ENCODE measurements at places on chromosomes 4 and X.

DNA sequence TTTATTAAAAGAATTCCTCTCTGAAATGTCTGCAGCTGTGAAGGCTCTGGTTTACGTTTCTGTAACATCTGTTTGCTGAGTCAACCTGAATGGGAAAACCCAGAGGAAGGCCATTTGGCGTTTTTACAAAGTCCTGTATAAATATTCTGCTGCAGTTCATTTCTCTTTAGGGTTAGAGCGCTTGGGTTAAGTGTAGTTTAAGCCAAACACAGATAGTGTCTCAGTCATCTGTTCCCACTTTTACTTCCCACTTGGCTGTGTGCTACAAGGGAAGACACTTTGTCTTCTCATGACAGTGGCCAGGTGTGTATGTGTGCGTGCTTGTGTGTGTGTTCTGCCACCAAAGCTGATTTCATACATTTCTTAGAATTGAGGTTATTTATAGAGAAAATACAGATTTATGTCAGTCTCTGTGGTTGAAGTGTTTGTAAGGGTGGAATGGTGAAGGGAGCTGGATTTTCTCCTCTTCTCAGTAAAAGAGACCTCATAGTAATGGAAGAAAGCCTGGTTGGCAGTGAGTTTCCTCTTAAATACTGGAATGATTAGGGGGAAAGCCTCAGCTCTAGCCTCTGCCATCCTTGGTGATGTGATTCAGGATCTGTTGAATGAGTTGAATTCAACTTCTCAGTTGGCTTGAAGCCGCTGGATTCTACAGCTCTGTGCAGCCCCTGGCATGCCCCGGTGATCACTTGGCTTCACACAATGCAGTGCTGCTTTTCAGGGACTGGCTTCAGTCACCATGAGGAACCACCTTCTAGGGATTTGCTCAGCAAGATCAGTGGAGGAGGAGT is 50.6 kb downstream of the JADE1 start:
- peak; percentile 93 for DNase-seq

- DNase-seq, result peak; percentile 50
Measured at GRCh38 chrX:46865281-46865680, 28.4 kb downstream of the RP2 start.

GRCh38 chr4:42281324-42282020 is 115.8 kb upstream of the SHISA3 start:
- DNase-seq, result peak; percentile 2

DNA sequence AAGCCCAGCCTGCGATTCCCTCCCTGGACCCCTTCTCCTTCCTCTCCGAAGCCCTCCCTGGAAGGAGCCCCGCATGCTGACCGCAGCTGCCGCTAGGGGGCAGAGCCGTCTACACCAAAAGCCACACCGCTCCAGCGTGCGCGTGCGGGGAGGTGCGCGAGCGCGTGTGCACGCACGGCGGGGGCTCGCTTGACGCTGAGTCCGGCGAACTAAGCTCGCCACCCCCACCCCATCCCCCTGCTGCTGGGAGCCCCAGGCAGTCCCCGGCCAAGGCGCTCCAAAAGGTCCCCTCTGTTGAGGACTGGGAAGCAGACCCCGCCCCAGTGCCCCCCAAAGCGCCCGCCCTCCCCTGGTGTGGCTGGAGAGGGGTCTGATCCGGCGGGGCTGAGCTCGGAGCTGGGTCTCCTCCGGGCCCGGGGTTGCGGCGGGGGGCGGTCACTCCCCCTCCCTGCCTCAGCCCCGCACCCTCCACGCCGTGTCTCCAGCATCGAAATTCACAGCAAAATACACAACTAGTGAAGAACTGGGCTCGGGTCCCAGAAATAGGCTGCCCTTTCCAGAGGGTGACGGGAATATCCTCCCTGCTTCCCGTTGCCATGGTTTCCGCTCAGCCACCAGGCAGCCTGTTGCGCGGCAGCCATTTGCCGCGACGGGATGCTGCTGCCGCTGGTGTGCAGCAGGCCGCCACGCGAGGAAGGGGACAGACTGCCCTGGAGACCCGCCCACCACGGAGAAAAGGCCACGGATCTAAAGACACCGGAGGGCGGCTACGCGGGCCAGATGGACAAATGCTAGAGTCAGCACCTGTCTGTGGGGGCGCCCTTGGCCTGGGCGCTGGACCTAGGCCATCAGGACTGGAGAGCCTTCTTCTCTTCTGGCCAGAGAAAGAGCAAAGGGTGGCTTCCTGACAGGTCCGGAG is 11.2 kb upstream of the CCNQ start:
- DNase-seq, result peak; percentile 73

DNA sequence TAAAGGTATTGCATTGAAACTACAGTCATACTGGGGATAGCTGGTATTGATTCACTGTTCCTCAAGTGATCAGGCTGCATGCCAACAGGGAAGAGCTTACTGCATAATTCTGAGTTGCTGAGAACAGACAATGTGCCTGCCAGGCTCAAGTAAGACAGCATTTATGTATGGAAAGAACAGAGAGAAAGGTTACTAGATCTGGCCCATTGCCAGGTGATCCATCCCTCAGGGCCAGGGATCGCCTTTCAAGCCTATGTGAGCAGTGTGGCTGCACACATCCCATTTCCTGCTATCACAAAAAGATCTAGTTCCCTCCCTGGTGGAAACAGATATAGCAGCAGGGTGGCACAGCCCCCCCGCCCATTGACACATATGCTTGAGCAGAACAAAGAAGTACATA is 254.0 kb downstream of the TMA16 start:
- no peak for DNase-seq

All from fibroblast of upper back skin (primary cell).